ENCODE measurements at places on chromosomes 4 and X.

- DNase-seq: no peak
These were observed 5.3 kb downstream of the APOO start for GRCh38 chrX:23902419-23902818.

DNA sequence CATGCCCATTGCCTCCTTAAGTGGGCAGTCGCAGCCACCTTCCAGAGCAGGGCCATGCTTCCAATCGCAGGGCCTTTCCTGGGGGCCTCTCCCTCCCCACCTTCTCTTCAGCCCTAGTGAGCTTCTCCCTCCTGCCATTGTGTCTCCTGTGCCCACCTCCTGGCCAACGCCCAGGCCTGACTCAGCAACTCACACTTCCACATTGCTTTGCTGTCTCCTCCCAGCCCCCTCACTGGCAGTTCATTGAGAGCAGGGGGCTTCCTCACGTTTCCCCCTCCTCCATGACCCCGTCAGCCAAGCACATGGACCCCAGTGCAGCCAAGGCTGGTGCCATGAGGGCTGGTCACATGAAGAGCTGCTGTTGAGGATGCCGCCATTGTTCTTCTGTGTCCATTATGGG, 25.9 kb downstream of the HTRA3 start:
- peak; percentile 44 for DNase-seq

DNA sequence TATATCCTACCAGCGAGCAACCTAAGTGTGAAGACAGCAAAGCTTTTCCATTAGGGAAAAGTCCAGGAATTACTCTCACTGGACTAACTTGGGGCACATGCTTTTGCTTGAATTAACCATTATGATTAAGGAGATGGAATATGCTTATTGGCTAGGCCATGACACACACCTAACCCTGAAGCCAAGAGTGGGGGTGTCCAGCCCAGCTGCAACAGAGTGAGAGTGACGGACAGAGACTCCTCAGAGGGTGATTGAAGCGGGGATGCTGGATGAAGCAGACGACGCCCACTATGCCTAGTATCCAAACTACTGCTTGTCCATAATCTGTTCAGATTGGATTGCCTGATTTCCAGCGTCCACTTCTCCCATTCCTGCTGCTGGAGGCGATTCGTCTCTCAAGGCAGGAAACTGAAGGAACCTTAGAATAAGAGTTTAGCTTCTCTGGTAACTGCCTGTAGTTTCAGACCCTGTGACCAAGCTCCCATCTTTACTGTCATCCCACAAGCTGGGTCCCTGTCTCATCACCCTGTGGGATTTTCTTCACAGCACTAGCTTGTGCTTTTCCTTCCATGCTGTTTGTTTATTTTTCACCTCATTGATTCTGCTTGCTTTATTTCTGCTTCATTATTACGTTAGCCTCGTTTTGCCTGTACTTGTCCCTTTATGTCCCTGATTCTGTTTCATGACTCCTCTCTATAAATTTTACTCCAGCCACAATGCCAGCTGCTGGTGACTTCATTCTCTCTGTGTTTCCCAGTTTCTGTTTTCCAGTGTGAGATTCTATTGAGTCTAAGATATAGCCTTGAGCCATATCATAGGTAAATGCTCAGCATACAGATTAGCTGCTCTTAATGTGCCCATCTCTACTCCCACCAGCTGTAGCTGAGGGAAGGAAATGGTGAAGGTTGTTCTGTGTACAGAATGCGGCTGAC, 19.0 kb downstream of the FAM47E start:
- DNase-seq: no peak

GRCh38 chrX:110691446-110691845, 104.2 kb downstream of the CHRDL1 start:
- no peak for DNase-seq

DNA sequence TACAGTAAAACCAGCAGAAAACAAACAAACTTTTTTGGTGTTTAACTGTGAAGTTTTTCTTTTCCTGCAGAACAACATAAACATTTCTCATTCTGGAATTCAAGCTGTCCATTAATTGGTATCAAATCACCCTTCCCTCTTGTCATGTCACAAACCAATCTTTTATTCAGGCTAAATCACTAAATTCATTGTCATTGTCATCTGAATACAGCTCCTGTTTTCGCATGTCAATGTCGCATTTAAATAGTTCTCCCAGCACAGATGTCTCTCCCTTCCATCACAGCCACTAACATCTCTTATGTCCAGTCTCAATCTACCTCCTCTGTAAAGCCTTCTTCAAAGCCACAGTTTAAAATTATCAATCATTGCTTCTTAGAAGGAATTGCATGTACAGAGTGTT, 192.1 kb upstream of the PCDH10 start:
- no peak for DNase-seq

GRCh38 chrX:80648023-80648422, 161.7 kb downstream of the BRWD3 start:
- no peak for DNase-seq

GRCh38 chrX:69503228-69503781, 821 bp upstream of the NALF2 start:
- DNase-seq: no peak

GRCh38 chr4:74055096-74055495, 16.6 kb upstream of the CXCL3 start:
- no peak for DNase-seq

DNA sequence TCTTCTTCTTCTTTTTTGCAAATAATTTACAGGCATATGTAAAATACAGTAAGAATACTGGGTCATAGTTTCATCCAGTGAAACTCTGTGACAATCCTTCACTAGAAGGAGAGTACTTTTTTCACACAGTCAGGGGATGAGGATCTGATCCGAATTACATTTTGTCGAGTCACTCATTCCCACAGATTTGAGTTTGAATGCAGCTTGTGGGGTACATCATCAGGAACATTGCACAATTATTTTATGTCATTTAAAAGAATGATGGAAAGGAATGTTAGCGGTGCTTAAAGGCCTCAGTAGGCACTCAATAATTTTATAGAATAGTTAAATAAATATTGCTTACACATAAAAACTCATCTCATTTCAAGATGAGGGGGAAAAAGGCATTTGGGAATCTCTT, 88.6 kb downstream of the CHRNA9 start:
- no peak for DNase-seq

GRCh38 chrX:66150163-66150562, 13.9 kb upstream of the HEPH start:
- DNase-seq: no peak

- no peak for DNase-seq
These were observed 201.8 kb downstream of the SLC39A8 start for GRCh38 chr4:102143433-102143832.

- no peak for DNase-seq
These were observed 703.1 kb downstream of the CENPC start for GRCh38 chr4:66842026-66842723.

DNA sequence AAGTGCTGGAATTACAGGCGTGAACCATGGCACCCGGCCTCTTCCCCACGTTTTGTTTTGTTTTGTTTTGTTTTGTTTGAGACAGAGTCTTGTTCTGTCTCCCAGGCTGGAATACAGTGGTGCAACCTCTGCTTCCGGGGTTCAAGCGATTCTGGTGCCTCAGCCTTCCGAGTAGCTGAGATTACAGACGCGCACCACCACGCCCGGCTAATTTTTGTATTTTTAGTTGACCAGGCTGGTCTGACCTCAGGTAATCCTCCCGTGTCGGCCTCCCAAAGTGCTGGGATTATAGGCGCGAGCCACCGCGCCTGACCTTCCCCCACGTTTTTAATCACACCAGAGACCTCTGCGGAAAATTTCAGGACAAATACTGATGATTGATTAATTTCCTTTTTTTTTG, 2.2 kb downstream of the ENOPH1 start:
- DNase-seq: no peak

GRCh38 chrX:22974616-22975015, 25.1 kb upstream of the DDX53 start:
- no peak for DNase-seq

DNA sequence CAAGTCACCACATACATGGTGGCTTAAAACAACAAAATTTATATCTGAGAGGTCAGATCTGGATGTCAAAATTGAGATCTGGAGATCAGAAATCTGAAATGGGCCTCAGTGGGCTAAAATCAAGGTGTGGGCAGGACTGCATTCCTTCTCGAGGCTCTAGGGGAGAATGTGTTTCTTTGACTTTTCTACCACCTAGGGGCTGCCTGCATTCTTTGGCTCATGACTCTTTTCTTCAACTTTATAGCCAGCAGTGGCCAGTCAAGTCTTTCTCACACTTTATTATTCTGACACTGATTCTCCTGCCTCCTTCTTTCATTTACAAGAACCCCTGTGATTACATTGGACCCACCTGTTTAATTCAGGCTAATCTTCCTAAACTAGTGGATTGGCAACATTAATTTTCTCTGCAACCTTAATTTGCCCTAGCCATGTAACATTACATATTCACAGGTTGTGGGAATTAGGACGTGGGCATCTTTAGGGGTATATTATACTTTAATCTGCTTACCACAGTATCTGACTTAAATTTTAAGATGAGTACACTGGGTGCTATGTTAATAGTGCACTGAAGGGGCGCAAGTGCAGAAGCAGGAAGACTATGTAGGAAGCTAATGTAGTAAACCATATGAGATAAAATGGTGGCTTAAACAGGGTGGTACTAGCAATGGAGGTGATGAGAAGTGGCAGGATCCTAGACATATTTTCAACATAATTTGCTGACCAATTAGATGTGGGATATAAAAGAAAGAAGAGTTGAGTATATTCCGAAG, 188.0 kb downstream of the SLC4A4 start:
- DNase-seq: no peak

- DNase-seq: no peak
These were observed 18.4 kb downstream of the WDFY3 start for GRCh38 chr4:84948056-84948455.

DNA sequence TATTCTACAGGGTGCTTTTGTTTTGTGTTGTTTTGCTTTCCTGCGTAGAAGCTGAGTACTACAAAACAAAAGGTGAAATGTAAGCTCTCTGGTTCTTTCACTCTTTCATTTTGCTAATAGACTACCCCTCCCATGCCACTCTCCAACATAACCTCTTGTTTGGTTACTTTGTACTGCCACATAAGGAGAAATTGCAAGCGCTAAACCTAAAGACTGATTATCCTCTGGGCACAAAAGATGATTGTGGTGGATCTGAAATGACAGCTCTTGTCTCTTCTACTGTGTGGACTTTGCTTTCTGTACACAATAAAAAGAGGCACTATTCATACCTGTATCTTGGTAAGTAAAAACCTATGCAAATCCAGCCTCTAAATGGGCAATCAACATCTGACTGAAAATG, 5.3 kb downstream of the MBNL3 start:
- DNase-seq: no peak

DNA sequence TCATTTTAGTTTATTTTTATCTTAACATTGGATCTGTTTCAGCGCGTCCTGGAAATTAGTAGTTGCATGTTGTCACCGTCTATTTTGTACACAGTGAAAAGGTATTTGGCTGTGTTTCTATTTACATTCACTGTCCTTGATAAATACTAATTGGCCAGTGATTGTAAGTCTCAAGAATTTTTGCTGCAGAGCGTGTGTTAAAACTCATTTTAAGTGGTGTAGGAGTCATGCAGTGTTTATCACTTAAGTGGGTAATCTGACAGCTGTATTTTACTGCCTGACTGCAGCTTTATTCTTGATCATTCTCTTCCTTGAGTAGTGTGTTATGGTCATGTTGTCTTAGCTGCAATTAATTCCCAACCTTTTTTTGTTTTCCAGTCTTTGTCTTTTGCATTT, 9.8 kb downstream of the GUCY1A1 start:
- DNase-seq: no peak

- DNase-seq: no peak
These were observed 430.5 kb upstream of the PABPC4L start for GRCh38 chr4:134632056-134632455.

- no peak for DNase-seq
These were observed 73.4 kb upstream of the RAPGEF2 start for GRCh38 chr4:159029481-159029880.

- no peak for DNase-seq
These were observed 286.4 kb downstream of the PRDM5 start for GRCh38 chr4:120636120-120636630.

DNA sequence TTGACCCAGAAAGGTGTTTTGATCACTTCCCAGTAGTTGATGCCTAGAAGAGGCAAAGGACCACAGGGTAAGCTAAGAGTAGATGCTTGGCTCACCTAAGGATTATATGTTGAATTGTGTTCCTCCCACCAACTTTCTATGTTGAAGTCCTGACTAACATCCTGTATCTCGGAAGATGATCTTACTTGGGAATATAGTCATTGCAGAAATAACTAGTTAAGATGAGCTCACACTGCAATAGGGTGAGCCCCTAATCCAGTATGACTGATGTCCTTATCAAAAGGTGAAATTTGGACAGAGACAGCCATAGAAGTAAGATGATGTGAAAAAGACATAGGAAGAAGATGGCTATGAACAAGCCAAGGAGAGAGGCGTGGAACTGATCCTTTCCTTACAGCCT, 3.3 kb upstream of the HMGB2 start:
- no peak for DNase-seq

- no peak for DNase-seq
These were observed 577.0 kb downstream of the FAT4 start for GRCh38 chr4:125891597-125892258.

GRCh38 chrX:69221239-69222102, 56.2 kb upstream of the PJA1 start:
- peak; percentile 55 for DNase-seq

GRCh38 chrX:96425200-96425599, 259.4 kb upstream of the DIAPH2 start:
- no peak for DNase-seq

DNA sequence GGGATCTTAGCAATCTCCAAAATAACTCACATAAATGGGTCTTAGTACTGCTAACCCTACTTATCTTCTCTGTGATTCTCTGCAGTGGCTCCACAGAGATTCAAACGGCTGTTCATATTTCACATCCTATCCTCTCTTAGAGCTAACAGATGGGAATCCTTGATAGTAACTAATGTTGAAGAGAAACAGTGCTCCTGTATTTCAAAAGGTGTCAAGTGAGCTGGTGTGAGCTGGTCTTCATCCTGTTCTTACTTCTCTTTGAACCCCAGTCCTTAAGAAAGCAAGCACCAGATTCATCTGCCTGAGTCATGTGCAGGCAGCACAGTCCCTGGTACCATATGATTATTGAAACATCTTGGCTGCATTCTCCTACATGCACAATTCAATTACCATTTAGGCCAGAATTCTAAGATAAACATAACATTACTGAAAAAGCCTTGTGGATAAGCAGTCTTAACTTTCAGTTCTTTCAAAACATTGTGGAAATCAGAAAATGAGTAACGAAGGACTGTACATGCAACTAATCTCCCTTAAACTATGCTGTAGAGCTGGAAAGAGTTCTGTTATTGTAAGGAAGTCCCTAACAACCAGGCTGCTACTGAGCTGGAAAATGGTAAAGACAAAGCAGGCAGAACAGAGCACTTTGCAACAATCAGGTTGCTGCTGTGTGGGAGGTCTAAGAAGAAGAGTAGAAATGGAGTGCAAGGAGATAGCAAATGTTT, 153.1 kb downstream of the NPNT start:
- no peak for DNase-seq

DNA sequence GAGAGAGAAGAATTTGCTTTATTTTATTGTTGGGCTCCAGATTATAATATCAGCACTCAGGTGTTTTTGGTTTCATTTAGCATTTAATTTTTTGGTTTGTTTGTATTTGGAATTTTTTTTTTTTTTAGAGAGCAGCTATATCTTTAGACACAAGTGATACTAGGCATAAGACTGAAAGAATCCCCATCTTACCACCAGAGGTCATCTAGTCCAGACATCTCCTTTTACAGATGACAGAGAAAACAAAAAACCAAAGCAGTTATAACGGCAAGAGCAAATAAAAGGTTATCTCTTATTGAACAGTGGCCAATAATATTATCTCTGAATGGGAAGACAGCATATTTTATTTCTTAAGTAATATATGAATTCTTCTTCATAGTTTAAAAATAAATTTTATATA, 22.8 kb downstream of the USP38 start:
- DNase-seq: no peak

All from cardiac septum (tissue), 1 donor.